ENCODE measurements at places on chromosomes 4 and X.

DNA sequence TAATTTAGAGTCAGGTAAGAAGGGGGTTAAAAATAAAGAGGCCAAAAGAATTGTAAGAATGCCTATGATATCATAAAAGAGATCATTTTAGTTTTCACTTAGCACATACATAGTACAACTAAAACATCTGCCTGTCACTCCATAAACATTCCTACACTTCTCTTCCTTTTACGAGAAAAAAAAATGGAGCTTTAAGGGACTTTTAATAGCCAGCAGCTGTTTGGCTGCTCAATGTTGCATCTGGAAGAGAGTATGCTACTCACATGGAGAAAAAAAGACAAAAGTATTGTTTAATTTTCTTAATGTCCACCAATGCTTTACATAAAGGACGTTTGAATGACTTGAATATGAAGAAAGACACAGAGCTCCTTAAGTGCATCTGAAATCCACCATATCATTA, 48.7 kb upstream of the TNIP3 start:
- no peak for DNase-seq

- DNase-seq: peak; percentile 62
These were observed at the start of gene BMP2K for GRCh38 chr4:78776079-78776728. TSS of gene BMP2K (plus strand) at chr4:78776350. CDS start at chr4:78776544, 194 bp downstream.

- DNase-seq: peak; percentile 70
These were observed 248.1 kb downstream of the C4orf33 start for GRCh38 chr4:129344058-129344457.

GRCh38 chrX:38985375-38985774, 184.1 kb downstream of the MID1IP1 start:
- peak; percentile 60 for DNase-seq

DNA sequence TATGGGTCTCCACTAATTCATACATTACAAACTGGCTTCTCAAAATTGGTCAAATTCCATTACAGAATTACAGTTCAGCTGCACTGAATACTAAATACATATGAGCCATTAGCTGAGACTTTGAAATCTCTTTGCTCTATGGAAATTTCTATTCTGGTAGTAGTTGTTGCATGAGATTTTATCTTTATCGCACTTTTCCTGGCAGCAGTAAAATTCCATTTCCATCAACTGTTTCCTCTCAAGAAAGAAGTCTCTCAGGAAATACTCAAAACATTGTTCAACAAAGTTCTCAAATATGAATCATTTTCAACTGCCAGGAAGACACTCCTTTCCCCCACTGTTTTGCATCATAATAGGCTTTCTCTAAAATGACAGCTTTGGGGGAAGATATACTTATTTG, 51.3 kb downstream of the ATP11C start:
- DNase-seq: no peak

DNA sequence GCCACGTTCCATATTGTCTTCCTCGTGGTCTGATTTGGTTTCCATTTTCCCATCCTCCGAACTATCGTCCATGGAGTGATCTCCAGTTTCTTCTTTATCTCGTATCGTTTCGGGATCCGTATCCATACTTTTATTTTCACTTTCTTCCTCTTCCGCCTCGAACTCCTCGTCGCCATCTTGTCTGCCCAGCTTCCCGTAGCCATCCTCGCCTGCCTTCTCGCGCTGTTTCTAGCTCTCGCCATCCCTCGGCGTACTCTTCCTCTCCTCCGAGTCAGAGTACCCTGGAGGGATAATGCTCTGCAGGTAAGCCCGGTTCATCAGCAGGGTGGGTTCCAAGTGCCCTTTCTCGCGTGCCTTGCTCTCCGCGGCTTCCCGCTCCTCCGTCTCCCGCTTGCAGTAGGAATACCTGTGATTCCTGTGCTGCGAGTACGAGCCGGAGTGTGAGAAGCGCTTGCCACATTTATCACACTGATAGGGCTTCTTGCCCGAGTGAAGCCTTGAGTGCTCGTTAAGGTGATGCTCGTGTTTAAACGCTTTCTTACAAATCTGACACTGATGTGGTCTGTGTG, 134.5 kb upstream of the TAPT1 start:
- no peak for DNase-seq

DNA sequence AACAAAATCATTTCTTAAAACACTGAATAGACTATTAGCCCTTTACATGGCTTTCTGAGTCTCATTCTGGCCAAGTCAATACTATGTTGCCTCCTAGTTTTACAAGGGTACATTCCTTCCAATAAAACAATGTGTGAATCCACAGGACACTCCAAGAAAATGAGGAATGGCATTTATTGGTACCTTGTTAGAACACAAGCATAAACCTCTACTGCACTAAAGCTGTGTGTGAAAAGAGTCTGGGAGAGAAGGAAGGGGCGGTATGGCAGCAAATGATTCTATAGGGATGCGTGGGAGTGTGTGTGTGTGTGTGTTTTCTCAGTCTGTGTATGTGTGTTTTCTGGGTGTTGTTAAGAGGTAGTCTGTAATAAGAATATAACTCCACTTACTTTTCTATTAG, 48.9 kb downstream of the CXCL1 start:
- no peak for DNase-seq

DNA sequence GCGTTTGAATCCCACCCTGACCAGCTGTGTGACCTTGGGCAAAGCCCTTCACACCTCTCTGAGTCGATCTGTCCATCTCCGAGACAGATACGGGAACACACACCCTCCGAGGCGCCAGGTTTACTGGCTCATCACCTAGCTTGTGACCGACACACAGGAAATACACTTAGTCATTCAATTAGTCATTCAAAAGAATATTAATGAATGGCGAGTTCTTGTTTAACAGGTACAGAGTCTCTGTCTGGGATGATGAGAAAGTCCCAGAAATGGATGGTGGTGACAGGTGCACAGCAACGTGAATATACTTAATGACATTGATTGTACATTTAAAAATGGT, 80.6 kb downstream of the PPP2R2C start:
- no peak for DNase-seq

- no peak for DNase-seq
These were observed 41.9 kb downstream of the GYG2 start for GRCh38 chrX:2870650-2871049.
